ENCODE measurements at places on chromosomes 1 and 21.

DNA sequence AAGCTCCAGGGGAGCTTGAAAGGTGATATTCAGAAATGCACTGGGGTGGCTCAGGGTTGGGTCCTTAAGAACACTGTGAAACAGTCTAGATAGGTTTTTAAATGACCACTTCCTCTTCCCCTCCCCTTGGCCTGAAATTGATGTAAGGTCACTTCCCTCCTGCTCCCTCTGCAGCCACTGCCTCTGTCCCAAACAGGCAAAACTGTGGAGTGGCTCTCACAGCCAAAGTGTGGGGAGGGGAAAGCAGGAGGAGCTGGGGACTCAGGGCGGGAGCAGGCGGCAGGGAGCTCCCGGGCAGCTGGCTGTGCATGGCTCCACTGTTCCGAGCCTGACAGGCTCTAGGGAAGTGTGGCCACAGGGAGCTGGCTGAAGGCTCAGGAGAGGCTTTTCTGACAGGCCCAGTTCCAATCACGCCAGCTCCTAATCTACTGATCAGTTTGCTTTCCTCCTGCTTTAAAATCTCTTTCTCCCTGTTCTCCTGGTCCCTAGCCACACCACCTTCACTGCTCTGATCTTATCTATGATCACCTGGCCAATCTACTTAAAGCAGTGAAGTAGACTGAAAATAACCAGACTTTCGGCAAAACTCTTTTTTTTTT is 5.1 kb upstream of the CSRP1 start:
- no peak for DNase-seq

GRCh38 chr1:8578132-8578877 is 239.1 kb downstream of the RERE start:
- DNase-seq: no peak

DNA sequence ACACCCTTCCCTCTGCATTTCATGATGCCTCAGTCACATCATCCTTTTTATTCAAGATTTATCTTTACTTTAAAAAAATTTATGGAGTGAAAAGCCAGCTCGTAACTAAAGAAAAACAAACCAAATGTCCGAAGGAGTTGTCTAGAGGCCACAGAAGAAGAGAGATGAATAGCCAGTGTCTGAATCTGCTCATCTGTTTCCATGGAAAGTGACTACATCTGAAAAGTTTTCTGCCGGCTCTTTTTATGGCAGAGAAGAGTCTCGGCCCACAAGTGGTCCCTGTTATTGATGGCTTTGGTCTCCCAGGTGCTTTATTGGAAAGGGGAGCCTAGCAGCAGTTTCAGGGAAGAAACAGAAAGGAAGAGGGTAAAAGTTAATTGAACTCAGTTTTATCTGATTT is 5.6 kb downstream of the EVA1C start:
- no peak for DNase-seq

GRCh38 chr1:167150492-167150833 is 56.6 kb downstream of the STYXL2 start:
- DNase-seq: no peak

DNA sequence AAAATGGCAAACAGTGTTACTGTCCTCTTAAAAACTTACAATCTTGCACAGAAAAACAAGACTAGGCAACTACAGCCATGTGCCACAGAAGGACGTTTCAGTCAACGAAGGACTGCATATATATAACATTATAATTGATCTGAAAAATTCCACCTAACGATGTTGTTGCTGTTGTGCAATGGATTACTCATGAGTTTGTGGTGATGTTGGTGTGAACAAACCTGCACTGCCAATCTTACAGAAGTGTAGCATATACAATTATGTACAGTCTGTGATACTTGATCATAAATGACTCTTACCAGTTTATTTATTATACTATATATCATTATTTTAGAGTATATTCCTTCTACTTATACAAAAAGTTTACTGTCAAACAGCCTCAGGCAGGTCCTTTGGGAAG is 6.8 kb upstream of the VAMP4 start:
- DNase-seq: no peak

- no peak for DNase-seq
Measured at GRCh38 chr1:63669151-63669961, 76.1 kb downstream of the PGM1 start.

DNA sequence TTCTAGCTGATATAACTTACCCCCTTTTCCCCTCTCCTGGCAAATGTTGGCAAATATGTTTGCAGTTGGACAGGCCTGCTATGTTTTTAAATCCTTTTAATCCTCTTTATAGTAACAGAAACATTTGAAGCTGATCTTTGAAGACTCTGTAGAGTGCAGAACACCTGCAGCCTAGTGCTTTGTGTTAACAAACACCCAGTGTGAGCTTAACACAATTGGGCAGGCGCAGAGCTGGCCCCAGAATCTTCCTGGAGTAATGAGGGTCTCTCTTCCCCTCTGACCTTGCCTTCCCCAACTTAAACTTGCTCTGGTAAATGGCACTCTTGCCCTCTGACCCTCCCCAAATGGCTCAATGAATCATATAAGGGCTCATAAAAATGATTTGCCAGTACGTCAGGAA is 247.9 kb upstream of the LYPLAL1 start:
- no peak for DNase-seq

GRCh38 chr1:230143534-230143933 is 76.5 kb downstream of the GALNT2 start:
- DNase-seq: no peak

- DNase-seq: no peak
Measured at GRCh38 chr21:44940116-44940631, 345 bp downstream of the SLX9 start.

- DNase-seq: no peak
Measured at GRCh38 chr1:65527190-65527589, 106.7 kb downstream of the LEPR start.

GRCh38 chr1:178174539-178174938 is 80.6 kb downstream of the RASAL2 start:
- DNase-seq: no peak

DNA sequence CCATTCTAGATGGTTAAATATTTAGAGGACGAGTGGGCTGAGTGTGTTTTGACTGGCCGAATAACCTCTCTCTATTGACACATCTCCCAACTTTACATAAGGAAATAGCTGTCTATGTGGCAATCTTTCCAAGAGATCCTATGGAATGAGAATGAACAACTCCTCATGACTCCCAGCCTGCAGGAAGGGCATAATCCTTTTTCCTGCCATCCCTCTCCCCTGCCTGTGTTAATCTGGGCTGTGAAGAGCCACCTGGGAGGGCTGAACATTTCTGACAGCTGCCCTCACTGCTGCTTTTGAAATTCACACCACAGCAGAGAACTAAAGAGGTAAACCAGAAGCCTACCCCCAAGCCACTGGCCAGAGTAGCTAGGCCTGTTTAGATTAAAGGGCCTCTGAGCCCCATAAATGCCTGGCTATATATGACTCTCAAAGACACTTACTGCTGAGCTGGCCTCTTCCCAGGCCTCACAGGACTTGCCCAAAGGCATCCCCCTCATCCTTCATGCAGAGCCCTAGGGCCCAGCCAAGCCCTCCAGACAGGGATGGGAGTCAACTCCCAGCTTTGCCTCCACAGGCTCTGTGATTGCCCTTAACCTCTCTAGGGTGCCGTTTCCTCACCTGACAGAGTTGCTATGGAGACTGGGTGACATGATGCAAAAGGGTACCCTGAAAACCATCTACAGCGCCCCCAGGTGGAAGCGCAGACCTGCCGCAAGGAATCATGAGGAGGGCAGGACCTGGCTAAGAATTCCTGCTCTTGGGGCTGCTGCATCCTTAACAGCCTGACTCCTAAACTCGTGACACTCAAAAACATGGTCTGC is 42.0 kb upstream of the LDLRAP1 start:
- no peak for DNase-seq

DNA sequence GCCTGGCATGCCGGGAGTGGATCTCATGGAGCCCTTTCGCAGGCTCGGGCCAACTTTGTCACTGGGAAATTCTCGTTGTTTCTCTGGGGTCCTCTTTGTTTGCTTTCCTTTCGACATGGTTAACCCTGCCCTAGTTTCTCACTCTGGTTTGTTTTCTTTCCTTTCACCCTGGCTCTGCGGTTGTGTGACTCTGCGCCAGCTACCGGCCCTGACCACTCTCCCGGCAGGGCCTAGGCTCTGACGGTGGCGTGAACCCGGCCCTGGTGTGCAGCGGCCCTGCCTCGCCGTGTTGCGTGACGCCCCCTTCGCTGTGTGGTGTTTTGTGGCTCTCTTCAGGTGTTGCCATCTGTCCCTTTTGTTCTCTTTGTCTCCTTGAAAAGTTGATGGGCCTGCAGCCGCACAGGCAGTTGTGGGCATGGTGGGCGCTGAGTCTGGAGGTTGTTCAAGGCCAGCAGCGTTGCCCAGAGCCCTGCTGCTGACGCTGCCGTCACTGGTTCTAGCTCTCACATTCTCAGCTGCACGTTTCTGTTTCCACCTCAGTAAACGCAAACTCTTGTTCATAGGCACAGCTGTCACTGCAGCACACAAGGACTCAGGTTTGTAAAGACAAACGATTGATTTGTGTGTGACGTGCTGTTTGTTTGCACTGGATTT is 64.6 kb upstream of the DIP2A start:
- DNase-seq: no peak

- no peak for DNase-seq
Measured at GRCh38 chr1:213939888-213940287, 47.9 kb upstream of the PROX1 start.

DNA sequence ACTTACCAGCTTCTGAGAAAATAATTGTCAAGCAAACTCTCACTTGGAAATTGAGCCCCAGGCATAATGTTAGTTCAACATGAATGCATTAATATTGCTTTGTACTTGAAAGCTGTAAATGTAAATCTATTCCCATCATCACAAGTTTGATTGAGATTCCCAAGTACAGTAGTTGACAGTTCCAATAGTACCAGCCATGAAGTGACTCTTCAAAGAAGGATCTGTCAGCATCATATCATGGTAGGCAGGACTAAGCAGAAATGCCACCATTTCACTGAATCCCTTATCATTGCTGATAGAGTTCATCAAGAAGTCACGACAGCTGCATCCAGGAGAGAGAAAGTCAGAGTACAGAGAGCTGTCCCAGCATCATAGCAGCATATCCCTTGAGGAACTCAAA is 348.7 kb downstream of the OMA1 start:
- no peak for DNase-seq

GRCh38 chr1:151837197-151837596 is 2.4 kb downstream of the C2CD4D start:
- no peak for DNase-seq

GRCh38 chr1:156487862-156488261 is 12.7 kb downstream of the MEF2D start:
- DNase-seq: no peak

DNA sequence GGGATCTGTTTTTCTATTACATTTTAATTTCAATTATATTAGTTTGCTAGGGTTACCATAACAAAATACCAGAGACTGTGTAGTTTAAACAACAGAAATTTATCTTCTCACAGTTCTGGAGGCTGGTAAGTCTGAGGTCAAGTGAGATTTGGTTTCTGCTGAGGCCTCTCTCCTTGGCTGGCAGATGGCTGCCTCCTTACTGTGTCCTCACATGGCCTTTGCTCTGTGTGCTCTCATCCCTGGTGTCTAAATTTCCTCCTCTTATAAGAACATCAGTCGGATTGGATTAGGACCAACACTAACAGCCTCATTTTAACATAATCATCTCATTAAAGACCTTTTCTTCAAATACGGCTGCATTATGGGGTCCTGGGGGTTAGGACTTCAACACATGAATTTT is 195.2 kb upstream of the CHODL start:
- DNase-seq: no peak

DNA sequence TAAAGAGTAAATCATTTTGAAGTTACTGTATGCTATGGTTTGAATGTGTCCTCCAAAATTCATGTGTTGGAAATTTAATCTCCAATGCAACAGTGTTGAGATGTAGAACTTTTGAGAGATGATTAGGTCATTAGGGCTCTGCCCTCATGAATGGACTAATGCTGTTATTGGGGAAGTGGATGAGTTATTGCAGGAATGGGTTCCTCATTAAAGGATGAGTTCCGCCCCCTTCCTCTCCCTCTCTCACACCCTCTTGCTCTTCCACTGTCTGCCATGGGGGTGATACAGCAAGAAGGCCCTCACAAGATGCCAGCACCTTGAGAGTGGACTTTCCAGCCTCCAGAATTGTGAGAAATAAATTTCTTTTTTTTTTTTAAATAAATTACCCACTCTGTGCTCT is 97.6 kb downstream of the ATP1A1 start:
- no peak for DNase-seq

DNA sequence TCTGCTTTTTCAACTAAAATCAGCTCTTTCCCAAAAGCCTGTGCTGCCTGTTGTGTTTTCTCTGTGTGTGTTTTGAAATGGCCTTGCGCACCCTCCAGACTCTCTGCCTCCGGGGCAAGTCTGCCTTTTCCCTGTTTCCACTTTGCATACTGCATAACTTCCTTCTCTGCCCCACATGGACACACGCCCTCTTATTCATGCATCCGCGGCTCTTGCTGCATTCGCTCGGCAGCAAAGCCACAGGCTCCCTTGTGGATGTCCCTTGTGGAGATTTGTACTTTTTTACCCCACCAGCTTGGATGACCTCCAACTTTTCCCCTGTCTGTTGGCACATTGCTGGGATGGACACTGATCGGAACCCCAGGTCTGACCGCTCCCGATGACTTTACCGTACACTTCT is 147.6 kb downstream of the ADSS2 start:
- no peak for DNase-seq

DNA sequence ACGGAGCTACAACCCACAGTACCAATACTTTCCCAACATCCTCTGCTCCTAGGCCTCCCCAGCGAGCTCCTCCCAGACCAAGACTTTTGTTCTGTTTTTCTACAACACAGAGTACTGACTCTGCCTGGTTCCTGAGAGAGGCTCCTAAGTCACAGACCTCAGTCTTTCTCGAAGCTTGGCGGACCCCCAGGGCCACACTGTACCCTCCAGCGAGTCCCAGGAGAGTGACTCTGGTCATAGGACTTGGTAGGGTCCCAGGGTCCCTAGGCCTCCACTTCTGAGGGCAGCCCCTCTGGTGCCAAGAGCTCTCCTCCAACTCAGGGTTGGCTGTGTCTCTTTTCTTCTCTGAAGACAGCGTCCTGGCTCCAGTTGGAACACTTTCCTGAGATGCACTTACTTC is 20.6 kb downstream of the PLA2G5 start:
- no peak for DNase-seq

GRCh38 chr1:200294241-200294640 is 115.6 kb downstream of the ZNF281 start:
- DNase-seq: no peak

- no peak for DNase-seq
Measured at GRCh38 chr1:11318982-11319381, 46.0 kb downstream of the UBIAD1 start.

GRCh38 chr1:85652327-85652726 is 55.9 kb downstream of the ZNHIT6 start:
- DNase-seq: no peak

DNA sequence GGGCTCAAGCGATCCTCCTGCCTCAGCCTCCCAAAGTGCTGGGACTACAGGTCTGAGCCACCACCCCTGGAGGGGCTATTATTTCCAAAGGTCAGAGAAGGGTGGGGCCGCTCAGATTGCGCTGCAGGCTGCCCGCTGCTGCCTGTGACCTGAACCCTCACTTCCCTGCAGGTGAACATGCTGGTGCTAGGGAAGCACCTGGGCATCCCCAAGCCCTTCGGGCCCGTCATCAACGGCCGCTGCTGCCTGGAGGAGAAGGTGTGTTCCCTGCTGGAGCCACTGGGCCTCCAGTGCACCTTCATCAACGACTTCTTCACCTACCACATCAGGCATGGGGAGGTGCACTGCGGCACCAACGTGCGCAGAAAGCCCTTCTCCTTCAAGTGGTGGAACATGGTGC is 8.6 kb upstream of the PADI6 start:
- DNase-seq: no peak
